ENCODE measurements at places on chromosomes 7 and 10.

DNA sequence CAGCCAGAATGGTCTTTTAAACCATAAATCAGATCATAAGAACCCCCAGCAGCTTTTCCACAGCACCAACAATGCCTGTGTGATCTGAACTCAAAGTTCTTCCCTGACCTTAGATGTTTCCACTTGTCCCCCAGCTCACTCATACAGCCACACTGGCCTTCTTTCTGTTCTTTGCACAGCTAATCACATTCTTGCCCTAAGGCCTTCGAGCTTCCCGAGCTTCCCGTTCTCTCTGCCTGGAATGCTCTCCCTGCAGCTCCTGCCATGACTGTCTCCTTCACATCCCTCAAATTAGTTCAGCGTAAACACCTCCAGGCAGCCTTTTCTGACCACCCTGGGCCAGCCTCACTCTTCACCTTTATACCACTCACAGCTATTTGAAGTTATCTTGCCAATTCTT is 166.8 kb upstream of the NFE2L3 start:
- DNase-seq = no peak

GRCh38 chr7:20241911-20242261 is 24.7 kb upstream of the MACC1 start:
- no peak for DNase-seq

DNA sequence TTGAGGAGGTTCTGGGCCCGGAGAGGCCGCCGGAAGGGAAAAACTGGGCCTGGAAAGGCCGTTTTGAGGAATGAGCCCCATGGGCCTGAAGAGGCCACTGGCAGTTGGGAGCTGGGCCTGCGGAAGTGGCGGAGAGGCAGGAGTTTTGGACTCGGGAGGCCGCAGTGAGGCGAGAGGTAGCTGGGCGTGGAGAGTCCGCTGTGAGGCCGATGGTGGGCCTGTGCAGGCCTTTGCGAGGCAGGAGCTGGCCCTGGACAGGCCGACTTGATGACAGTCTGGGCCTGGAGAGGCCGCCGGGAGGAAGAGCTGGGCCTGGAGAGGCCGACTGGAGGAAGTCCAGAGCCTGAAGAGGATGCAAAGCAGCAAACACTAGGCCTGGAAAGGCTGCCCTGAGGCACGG is 259.0 kb upstream of the NUPR2 start:
- no peak for DNase-seq

- no peak for DNase-seq
Observed at GRCh38 chr7:47266131-47266706, 315.7 kb downstream of the TNS3 start.

DNA sequence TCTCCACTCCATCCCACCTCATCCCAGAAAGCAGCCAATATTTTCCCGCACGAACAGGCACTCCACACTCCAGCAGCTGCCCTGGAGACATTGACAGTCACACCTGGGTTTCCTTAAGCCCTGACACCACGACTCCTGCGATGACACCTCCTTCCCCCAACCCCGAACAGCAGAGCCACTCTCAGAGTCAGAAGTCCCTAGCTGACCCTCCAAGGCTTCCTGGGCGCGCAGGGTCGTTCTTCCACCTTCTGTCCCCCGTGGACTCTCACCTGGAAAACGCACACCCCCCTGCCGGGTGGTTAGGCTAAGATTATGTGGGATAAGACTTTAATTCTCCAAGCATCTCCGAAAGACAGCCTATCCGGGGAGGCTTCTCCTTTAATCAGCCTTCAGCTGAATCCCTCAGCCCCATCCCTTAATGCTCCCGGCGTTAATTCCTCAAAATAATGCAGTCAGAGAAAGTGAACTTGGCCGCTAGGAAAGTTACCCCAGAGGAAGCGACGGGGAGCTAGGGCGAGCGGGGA is 1.1 kb downstream of the DENND11 start:
- DNase-seq = no peak

GRCh38 chr10:132544744-132545658 is 7.4 kb downstream of the INPP5A start:
- no peak for DNase-seq

GRCh38 chr10:130713135-130713534 is 576.9 kb downstream of the GLRX3 start:
- no peak for DNase-seq

GRCh38 chr7:56188376-56188775 is 72.2 kb upstream of the NUPR2 start:
- DNase-seq = no peak

GRCh38 chr7:31116615-31117014 is 64.5 kb downstream of the ADCYAP1R1 start:
- no peak for DNase-seq

- no peak for DNase-seq
Observed at GRCh38 chr7:155796381-155797261, 15.6 kb downstream of the SHH start.

GRCh38 chr10:11116361-11116760 is 98.7 kb downstream of the CELF2 start:
- DNase-seq = no peak

GRCh38 chr7:151769188-151769821 is 107.6 kb downstream of the PRKAG2 start:
- no peak for DNase-seq

DNA sequence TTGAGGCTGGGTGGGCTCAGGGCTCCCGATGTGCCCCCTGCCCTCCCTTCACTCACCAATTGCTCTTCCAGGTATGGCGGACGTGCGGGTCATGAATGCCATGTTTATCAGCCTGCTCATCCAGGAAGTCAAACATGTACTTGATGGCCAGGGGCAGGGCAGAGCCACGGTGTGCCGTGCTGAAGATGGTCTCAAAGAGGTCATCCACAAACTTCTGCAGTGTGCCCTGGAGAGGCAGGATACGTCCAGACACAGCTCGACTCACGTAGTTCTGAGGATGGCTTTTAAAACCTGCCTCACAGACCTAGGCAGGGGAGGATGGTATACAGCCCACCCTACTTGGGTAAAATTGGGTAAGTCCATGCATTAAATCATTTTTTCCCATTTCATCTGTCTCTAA is 431.2 kb downstream of the PLXNA4 start:
- DNase-seq = no peak

GRCh38 chr7:85593355-85593754 is 406.5 kb upstream of the SEMA3D start:
- DNase-seq = no peak

DNA sequence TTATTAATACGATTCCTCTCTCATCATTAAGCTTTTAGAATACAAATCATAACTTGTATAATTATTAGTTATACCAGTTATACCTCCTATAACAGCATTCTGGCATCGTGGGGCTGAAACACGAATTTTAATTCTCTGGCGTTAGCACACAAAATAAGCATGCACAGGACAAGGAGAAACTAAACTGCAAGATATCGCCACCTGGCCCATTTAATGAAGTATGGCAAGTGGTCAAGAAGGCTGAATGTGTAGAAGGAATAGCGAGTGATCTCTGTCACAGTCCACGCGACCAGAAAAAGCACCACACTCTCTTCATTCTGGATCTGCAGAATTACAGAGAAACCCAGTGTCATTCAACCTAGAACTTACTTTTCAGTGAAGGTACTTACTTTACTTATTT is 18.1 kb downstream of the HACD1 start:
- DNase-seq = no peak

- no peak for DNase-seq
Observed at GRCh38 chr7:52711951-52712350, 323.5 kb upstream of the POM121L12 start.

GRCh38 chr10:92970301-92971070 is 90.1 kb upstream of the CYP26C1 start:
- no peak for DNase-seq

DNA sequence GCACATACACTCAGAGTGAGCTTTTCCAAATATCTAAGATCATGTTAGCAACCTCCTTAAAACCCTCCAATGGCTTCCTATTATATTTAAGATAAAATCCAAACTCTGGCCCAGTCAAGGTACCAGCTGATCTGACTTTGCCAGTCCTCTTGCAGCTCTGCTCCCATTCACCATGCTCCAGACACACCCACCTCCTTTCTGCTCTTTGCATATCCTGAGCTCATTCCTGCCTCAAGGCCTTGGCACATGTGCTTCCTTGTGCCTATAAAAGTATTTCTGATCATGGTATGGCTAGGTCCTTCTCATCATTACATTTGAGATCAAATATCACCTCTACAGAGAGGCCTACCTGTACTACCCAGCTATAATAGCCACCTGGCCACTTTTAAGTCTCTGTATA is 27.5 kb downstream of the XPNPEP1 start:
- DNase-seq = no peak

- DNase-seq = no peak
Observed at GRCh38 chr10:78865538-78865875, 203.3 kb upstream of the ZMIZ1 start.

- DNase-seq = no peak
Observed at GRCh38 chr7:27245124-27245797, 2.7 kb downstream of the EVX1 start.

DNA sequence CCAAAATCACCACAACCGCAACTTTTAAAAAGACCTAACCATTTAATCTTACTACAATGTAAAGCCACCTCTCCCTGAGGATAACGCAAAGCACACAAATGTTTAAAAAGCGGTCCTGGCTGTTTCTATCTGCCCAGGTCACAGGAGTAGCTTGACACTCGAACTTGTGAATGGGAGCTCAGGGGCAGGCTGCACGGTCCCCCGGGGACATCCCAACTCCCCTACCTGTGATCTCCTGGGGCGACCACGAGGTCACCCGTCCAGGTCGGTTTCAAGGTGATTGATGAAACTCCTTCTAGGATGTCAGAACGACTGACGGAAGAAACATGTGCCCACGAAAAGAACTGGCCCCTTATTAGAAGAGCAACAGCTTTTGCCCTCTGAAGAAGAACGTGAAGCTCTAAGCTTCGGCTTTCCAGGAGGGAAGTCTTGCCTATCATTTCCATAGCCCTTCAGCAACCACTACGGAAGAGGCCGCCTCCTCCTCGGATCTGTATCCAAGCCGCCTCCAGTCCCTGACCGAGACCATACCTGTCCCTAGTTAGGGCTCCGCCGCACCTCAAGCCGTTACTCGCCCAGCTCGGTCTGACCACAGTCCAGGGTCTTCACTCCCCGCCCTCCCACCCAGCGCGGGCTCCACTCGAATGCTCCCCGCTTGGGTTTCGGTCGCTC is 459 bp downstream of the CYCS start:
- DNase-seq = no peak

- no peak for DNase-seq
Observed at GRCh38 chr10:51075873-51076229, 1.6 kb downstream of the PRKG1 start.

GRCh38 chr7:71601851-71602250 is 469.9 kb downstream of the GALNT17 start:
- no peak for DNase-seq

GRCh38 chr7:127903892-127904669 is 127.2 kb downstream of the LRRC4 start:
- no peak for DNase-seq

DNA sequence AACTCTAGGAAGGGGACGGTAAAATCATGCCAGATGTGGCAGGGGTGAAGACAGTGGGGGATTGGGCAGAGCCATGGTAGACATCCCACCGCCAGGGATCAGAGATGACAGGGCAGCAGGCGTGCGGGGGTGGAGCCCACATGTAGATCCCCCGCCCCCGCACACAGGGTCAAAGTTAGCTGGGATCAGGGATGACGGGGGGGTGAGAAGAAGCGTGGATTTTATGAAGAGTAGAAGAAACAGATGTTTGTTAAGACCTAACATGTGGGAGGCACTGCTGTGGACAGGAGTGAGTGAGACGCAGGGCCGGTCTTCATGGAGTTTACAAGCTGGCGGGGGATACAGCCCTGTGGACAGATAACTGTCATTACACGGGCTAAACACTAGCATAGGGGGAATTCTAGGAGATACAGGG is 154.0 kb upstream of the KLF14 start:
- DNase-seq = no peak

All from keratinocyte (primary cell).